ENCODE measurements at places on chromosomes 5 and 9.
A peak's percentile ranks its signal among the peaks of the same experiment; 100 is the strongest.

DNA sequence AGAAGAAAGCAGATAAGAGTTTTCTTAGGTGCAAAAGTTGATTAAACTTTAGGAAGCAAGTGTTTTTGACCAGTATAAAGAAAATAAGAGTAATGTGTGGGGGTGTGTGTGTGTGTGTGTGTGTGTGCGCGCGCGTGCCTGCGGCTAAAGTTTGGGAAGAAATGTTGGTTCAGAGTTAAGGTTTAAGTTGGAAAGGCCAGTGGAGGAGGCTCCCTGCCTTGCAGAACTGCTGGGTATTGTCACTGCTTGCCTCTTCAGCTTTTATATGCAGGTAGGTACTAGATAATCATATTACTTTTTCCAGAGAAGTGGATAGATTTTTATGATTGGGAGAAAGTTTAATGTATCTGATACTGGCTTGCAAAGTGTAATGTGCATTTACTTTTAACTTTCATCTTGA lies 2.0 kb downstream of the PIK3R1 start:
- no peak for DNase-seq

DNA sequence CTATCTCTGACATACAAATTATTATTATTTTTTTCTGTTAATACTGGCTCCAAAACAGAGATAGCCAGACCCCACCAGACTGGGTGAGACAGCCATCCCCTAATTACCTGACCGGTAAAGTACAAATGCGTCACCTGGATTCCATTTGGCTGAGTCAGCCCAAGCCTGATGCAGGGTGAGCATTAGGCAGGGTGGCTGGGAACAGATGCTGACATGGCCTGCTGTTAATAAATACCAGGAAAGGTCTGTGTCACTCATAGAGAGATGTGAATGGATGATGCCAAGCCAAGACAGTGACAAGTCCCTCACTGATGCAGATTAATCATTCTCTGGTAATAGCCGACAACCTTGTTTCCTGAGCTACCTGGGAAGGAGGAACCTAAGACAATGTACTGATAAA lies 183.5 kb downstream of the TRIM32 start:
- DNase-seq: no peak

GRCh38 chr5:116865651-116866050 lies 291.0 kb upstream of the SEMA6A start:
- DNase-seq: no peak

DNA sequence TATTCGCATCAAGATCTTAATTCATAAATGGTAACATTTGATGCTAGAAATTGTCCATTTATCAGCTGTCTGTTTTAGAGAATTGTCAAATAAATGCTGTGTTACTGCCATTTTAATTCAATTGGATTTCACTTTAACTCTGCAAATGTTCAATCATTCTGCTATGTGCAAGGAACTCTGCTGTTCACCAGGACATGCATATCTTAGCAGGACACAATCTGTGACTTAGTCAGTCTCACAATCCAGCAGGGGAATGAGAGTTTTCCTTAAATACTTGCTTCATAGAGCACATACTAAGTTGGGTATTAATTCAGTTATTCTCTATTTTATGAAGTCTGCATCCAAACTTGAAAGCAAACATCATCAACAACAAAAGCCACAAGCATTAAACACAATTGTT lies 488.7 kb upstream of the MEF2C start:
- no peak for DNase-seq

DNA sequence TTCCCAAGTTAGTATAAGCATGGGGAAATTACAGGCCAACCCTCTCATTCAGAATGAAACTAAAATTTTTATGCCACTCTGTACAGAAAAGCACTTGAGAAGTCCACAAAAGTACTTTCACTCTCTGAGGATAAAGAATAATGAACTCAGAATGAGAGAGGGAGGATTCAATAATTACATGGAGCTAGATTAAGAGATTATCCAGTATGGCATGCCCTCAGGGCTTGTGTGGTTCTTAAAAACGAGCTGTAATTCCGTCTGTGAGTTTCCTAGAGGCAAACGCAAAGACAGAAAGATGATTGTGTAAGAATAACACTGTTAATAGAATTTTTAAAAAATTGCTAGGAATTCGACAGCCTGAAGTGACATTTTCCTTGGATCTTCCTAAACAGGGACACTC lies 126.8 kb upstream of the PTCH1 start:
- DNase-seq: no peak

DNA sequence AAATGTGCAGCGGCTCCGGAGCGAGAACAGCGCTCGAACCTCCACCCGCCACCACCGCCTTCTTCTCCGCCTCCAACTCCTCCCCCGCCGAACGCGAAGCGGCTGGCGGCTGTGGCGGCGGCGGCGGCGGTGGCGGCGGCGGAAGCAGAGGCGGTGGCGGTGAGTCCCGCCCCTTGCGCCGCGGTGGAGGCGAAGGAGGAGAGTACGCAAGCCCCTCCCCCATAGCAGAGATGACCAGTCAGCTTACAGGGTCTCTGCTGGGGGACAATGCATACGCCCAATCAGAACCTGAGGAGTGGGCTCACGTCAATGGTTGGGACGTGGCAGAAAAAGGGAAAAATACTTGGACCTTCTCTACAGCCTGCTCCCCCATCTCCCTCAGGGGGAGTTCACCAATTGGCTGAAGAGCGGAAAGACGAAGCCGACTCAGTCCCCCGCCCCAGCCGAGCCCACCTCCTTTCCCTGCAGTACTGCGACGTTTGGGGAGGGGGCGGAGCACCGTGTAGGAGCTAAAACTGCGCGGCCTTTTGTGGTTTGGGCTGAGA lies at the start of gene PJA2:
PJA2 (minus strand) TSS at position 131 of the 545 bp plus-strand sequence. CDS start 26,541 bp downstream, outside the sequence.
- peak; percentile 97 for DNase-seq

DNA sequence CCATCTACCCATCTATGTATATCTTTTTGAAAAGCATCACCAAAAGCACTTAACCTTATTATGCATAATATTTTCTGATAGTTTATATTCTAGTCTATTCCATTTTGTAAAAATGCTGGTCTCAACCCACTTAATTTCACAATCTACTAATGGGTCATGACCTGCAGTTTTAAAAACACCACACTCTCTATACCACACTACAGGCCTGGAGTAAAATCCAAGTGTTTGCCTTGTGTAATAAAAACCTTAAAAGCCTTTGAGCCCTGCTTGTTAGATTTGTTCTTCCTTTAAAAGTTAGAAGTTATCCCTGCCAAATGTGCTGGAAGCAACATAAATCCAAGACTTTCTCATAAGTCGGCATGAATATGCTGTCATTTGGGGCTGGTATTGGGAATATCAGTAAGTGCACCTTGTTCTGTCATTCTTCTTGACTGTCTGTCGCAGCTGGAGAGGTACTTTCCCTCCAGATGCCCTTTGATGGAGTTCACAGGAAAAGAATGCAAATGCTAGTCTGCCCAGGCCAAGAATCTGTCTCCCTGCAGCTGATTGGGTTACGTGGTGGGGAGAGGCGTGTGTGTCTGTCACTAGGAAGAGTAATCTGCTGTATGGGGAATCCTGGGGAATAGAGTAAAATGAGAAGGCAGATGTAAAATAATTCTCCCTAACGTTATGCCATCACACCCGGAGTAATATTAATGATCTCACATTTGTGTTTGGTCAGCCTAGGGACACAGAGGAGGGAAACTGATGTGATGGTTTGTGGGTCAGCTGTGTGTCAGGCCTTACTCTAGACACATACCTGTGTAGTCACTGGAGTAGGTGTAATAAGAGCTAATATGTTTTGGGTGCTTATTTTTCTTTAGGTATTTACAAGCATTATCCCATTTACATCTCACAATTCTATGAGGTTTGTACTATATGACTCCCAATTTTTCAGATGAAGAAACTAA lies 79.4 kb downstream of the ZNF366 start:
- no peak for DNase-seq

GRCh38 chr9:27659571-27659970 lies 86.3 kb upstream of the C9orf72 start:
- no peak for DNase-seq

GRCh38 chr5:171757853-171758535 lies 27.6 kb upstream of the SMIM23 start:
- no peak for DNase-seq

- DNase-seq: no peak
Observed at GRCh38 chr9:104506565-104506964, 2.5 kb downstream of the OR13F1 start.

GRCh38 chr5:154923441-154924430 lies 14.3 kb downstream of the GEMIN5 start:
- no peak for DNase-seq

GRCh38 chr5:1050423-1051365 lies 42.1 kb downstream of the NKD2 start:
- DNase-seq: no peak

DNA sequence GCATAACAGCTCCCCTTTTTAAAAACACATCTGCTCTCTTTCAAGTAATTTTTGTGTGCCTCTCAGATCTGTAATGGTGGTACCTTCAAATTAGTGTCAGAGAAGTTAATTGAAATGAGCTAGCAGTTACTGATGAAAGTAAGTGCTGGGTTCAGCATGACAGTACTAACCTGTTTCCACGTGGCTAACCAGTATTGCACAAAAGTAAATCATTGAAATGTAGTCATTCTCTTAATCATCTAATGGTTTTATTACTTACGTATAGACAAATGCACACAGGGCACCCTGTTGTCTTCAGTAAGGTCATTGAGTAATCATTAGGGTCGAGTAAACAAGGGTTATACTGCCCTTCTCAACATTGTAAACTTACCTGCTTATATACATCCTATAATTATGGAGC lies 157.8 kb upstream of the PRR16 start:
- no peak for DNase-seq

- no peak for DNase-seq
Observed at GRCh38 chr5:77852068-77852513, 76.0 kb upstream of the TBCA start.

- no peak for DNase-seq
Observed at GRCh38 chr5:153752890-153753289, 262.4 kb downstream of the GRIA1 start.

DNA sequence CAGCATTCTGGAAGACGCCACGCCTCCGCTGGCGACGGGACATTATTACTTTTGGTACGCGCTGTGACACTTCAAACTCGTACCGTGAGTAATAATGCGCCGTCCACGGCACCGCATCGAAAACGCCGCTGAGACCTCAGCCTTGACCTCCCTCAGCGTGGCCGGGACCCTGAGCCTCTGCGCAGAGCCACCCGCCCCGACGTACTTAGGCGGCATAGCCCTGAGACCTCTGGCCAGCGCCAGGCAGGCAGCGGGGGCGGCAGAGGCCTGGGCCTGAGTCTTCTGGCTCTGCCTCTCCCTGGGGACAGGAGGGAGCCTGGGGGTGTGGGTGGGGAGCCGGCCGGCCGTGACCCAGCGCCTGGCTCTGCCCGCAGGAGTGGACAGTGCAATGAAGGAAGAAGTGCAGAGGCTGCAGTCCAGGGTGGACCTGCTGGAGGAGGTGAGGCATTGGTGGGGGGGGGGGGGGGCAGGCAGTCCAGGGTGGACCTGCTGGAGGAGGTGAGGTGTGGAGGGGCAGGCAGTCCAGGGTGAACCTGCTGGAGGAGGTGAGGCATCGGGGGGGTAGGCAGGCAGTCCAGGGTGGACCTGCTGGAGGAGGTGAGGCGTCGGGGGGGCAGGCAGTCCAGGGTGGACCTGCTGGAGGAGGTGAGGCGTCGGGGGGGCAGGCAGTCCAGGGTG lies 8.0 kb downstream of the EGFL7 start:
- DNase-seq: no peak

GRCh38 chr5:3307982-3308621 lies 287.5 kb upstream of the IRX1 start:
- no peak for DNase-seq

- DNase-seq: no peak
Observed at GRCh38 chr9:69120380-69121154, 53.5 kb upstream of the TJP2 start.

DNA sequence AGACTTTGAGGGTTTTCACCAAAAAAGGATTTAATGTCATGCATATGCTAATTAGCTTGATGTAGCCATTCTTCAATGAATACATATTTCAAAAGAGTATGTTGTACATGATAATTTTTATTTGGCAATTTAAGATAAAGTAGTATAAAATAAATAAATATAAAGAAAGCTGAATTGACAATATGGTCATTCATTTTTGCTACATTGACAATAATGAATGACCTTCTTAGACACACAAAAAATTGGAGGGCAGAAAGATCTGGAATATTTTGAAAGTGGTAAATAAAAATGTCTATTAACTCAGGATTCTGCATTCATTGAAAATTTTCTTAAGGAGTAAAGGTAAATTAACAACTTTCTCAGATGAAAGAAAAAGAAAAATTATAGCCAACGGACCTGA lies 324.8 kb upstream of the FTMT start:
- DNase-seq: no peak

DNA sequence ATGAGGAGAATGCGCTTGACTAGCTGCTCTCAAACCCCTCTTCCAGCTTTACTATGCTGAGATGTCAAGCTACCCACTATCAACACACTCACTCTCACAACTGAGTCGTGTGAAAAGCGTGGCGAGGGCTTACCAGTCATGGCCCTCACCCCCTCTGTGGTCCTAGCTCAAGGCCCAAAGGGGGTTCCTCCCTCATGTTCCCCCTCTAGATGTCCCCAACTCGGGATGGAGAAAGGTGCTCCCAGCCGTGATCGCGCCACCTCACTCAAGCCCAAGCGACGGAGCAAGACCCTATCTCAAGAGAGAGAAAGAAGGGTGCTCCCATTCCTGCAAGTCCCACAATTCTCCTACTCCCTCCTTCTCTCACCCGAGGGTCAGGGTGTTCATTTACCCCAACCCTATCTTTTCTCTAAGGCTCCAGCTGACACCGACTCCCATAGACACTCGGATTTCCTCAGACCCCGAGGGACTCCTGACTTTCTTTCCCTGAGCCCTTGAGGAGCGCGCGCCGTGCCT lies 559 bp downstream of the SLC38A9 start:
- no peak for DNase-seq

GRCh38 chr5:76143884-76144283 lies 60.7 kb downstream of the SV2C start:
- no peak for DNase-seq

DNA sequence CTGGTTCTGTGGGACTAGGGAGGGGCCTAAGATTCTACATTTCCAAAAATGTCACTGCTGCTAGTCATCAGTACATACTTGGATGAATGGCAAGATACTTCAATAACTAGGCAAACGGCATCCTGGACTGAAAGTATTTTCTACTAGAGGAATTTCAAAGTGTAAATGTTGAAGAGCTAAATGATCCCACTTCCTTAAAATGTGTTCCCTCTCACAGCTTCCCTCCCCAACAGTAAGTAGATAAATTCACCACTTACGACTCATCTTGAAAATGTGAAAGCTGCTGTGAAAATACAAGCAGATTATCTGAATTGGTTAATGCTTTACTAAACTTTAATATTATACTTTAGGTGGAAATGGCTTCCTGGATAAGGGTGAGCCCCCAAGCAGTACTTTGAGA lies 1571.5 kb upstream of the WWC1 start:
- no peak for DNase-seq

- DNase-seq: peak; percentile 69
Observed at GRCh38 chr5:151126199-151126645, 31.4 kb downstream of the ANXA6 start.

All from stimulated activated CD4-positive, alpha-beta T cell treated with anti-CD3 and anti-CD28 coated beads, Interleukin-4, amount 100 ng/mL, for 24 hours (primary cell).